Prostate gland (tissue), 2 donors: ENCODE measurements at places on chromosomes 7 and 10. TPM values are rescaled to one million over a fixed set of nuclear protein-coding genes. Genes with fewer than 3 reads are reported as not detected.
A peak's percentile ranks its signal among the peaks of the same experiment; 100 is the strongest.

DNA sequence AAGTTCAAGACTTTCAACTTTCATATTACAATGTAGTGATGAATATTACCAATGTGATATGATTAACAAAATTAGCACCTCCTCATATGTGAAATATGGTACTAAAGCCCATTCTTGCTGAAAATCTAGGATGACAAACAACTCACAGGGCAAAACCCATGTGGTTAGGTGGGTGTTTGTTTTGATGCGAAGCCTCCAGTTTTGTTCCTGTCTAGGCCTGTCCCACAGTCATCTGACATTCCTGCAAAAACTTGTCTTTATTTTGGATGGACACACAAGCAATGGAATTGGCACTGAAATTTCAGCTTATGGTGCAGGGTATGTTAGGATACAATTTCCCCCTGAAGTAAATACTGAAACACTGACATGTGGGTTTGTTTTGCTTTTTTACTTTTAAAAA is 95.3 kb downstream of the PARD3 start:
- DNase-seq: peak; percentile 35

GRCh38 chr10:93333278-93333978 is 148.7 kb downstream of the MYOF start:
- no peak for DNase-seq

- DNase-seq: no peak
These were observed 95.8 kb upstream of the COL1A2 start for GRCh38 chr7:94298943-94299342.

GRCh38 chr10:14389981-14390590 is 59.4 kb upstream of the FRMD4A start:
- DNase-seq: no peak

DNA sequence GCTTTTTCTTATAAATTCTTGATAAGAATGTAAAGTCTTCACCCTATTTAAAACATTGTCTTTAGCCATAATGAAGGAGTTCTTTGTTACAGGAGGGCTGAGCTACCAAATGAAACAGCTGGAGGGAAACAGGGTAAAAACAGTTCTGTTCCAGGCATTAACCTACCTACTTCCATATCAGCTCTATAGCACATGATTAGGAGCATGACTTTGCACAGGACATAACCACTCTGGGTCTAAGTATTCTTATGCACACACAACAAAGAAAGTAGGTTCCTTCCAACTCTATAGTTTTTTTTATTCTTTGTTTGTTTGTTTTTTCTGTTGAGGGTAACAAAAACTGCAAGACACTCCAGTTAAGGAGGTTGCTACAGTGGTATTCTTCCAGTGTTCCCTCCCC is 52.7 kb downstream of the SCIN start:
- DNase-seq: no peak

DNA sequence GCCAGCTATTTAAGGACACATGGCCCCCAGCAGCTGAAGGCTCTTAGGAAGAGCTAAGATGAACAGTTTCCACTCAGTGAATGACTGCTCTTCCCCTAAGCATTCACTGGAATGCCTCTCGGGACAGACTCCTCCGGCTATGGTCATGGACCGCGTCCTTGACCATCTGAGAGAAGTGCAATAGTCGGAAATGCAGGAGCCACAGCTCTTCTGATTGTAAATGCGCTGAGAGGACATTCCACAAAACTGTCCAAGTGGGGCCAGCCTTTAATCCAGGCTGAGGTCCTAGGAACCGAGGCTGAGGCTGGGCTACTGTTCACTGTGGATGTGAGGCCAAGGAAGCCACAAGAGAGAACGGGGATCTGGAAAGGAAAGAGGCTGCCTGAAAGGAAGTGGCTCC is 162.0 kb upstream of the TMEM72 start:
- no peak for DNase-seq

GRCh38 chr7:105651798-105652197 is 70.5 kb upstream of the EFCAB10 start:
- no peak for DNase-seq

GRCh38 chr10:30527623-30528428 is 93.8 kb downstream of the MAP3K8 start:
- no peak for DNase-seq

DNA sequence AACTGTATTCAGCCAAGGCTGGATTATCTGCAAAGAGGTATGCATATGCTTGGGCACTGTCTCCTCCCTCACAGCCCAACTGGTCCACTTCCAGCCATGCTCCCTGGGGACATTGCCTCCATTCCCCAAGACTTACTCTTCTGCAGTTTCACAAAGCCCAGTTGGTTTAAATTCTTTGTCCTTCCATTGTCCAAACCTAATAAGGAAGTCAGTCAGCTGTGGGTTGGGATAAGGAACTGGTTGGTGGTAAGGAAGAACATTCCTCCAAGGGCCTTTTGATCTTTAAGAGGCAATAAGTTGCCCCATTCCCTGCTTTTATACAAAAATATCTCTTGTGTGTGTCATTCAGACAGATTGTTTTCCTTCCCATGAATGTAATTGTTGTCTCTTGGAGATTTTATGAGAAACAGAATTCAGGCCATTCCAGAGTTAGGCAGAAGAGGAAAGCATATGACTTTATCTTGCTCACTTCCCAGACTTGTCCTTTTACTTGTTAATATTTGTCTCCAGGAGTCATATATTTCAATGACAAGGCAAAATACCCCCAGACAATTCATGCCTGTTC is 673.7 kb downstream of the SUGCT start:
- DNase-seq: no peak

The HMX3 gene
- total RNA-seq: not detected

The GFRA1 gene
- total RNA-seq: 5.1 TPM

The CCDC172 gene
- total RNA-seq: not detected

The DDX50 gene
- total RNA-seq: 32.5 TPM
